Cerebellum (tissue), 4 donors: ENCODE measurements at places on chromosomes 7 and 10. TPM values are rescaled to one million over a fixed set of nuclear protein-coding genes. Genes with fewer than 3 reads are reported as not detected.

LRMDA gene
- total RNA-seq = 0.91 TPM

UNC5B gene
- total RNA-seq = 10.7 TPM

TMEM130 gene
- total RNA-seq = 7.6 TPM

TMEM196 gene
- 12.9 TPM for total RNA-seq

NEURL1 gene
- total RNA-seq = 16.8 TPM

ANKRD61 gene
- total RNA-seq = not detected

GFRA1 gene
- total RNA-seq = 30.4 TPM

KRIT1 gene
- 80.9 TPM for total RNA-seq

PLA2G12B gene
- not detected for total RNA-seq

PAX4 gene
- total RNA-seq = not detected

MBL2 gene
- not detected for total RNA-seq
